Activated CD8-positive, alpha-beta memory T cell treated with anti-CD3 and anti-CD28 coated beads for 36 hours (primary cell): ENCODE measurements at places on chromosomes 6 and 20. TPM values are rescaled to one million over a fixed set of nuclear protein-coding genes. Genes with fewer than 3 reads are reported as not detected.

Gene TRIM31
- not detected for total RNA-seq

Gene BPIFB4
- not detected for total RNA-seq

Gene XKR7
- total RNA-seq = not detected

Gene LPA
- total RNA-seq = not detected

Gene HMGCLL1
- total RNA-seq = not detected

Gene BMP5
- not detected for total RNA-seq

Gene NCOA5
- total RNA-seq = 27.2 TPM

Gene NOTCH4
- total RNA-seq = 1.4 TPM

Gene TTLL9
- not detected for total RNA-seq

Gene POM121L2
- not detected for total RNA-seq

Gene BFSP1
- 0.34 TPM for total RNA-seq

Gene DLK2
- 1.2 TPM for total RNA-seq

Gene RIPPLY2
- total RNA-seq = not detected

Gene SNAP25
- total RNA-seq = 0.15 TPM

Gene ADGRF4
- not detected for total RNA-seq

Gene CDH22
- total RNA-seq = not detected

Gene SLC26A8
- total RNA-seq = not detected

Gene MLN
- not detected for total RNA-seq

Gene YIPF3
- 41.6 TPM for total RNA-seq

Gene MEP1A
- total RNA-seq = not detected

Gene CYP21A2
- total RNA-seq = 0.23 TPM
